Vein endothelial cell (primary cell): ENCODE measurements at places on chromosomes 1 and 21. TPM values are rescaled to one million over a fixed set of nuclear protein-coding genes. Genes with fewer than 3 reads are reported as not detected.

Gene APCS
- not detected in 2 replicates for total RNA-seq

Gene C1orf105
- total RNA-seq = not detected in 2 replicates

Gene FALEC
- not detected in 2 replicates for total RNA-seq

Gene GPR161
- total RNA-seq = 20.6 and 26.3 TPM in 2 replicates
